ENCODE measurements at places on chromosomes 7 and 10.

DNA sequence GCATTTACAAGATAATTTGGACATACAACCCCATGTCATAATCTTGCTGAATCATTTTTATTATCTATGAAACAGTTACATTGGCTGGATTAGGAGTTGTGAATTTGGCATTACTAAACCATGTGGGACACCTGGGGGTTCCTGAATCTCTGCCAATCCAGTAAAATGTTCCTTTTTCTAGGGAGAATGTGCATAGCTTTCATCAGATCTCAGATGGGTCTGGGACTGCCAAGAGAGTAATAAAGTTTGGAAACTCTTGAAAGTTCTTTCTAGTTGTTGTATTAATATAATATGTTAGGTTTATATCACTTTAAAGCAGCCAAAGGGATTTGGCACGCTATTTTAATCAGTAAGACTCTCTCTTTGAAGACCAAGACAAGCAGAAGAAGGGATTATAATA lies 62.7 kb downstream of the SEMA3E start:
- DNase-seq = no peak

DNA sequence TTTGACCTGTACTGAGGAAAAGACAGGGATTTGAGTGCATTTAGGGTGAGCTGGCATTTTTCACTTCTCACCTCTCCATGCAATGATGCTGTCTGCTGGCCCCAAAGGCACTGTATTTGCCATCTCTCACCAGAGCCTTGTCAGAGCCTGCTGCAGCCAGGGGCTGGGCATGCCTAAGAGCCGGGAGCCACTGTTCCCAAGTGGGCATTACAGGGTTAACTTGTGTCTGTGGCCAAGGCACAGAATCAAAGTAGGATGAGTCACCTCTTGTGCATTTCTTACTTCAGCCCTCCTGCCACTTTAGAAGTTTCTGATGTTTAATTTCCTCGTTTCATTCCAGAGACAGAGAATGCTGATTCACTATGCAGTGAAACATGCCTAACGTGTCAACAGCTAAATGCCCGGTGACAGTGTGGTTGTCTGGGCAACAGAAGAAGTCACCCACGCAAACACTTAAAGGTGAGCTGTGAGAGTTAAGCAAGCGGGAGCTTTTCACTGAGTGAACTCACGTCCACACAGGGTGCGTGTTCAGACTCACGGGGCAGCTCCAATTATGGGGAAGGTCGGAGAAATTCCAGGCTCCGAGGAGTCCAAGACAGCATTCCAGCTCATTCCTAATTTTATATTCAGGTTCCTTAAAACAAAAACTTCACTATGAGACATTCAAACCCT lies 57.1 kb upstream of the IGFBP3 start:
- peak; percentile 17 for DNase-seq

GRCh38 chr7:132536654-132537395 lies 39.4 kb downstream of the PLXNA4 start:
- no peak for DNase-seq

DNA sequence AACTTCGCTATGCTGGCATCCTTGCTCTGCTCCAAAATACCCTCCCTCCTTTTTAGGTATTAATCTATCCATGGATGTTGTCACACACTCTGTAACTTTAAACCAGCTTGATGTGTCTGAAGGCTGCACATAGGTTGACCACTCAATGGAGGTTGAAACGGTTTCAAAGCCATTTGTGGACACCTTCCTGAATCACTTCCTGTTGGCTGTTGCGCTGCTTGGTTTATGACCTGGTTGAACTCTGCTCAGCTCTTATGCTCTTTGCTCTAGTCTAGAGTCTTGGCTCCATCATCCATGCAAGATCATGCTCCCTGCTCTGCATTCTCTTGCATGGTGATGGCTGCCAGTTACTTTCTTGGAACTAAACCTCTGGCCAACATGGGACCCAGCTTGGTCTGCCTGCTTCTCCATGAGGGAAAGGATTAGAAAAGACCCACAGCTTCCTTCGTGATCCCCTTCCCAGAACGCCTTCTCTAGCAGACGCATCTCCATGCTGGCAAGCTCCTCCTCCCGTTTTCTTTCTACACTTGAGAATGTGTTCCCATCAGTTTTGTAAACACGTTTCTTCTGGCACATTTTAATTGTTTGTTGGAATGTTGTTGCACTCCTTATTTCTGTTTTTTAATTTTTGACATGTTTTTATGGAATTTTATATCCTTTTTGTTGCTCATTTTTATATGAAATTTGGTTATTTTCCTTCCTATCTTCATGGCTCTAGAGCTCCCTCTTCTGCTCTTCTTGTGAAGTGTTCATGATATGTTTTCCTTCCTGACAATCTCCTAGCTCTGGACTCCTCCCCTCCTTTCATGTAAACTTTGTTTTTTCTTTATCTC lies 149.8 kb downstream of the XPNPEP1 start:
- peak; percentile 31 for DNase-seq

DNA sequence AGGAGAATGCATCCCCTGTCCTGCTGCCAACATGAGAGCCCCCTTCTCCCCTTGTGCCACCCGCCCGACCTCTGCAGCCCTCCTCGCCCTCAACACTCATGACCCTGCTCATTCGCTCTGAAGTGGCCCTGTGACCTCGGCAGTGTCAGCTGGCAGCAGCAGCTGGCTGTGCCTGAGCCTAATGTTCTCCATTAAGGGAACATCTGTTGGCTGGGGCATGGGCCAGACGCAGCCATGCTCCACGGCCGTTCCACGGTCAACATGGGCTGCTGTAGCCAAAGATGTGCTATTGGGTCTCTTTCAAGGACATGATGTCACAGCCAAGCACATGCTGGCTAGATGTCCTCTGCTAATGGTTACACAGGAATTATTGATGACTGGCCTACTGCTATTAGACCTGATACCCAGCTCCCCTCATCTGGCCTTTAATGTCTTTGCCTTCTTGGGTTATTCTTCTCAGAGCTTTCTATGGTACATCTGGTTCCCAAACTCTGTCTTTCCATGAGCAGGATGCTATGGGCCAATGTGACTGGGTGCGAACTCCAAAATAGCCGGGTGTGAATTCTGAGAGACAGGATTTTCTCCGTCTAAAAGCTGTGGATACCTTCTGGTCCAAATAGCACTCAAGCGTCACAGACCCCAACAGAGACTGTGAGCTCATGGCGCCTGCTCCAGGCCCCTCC lies 22.4 kb downstream of the ADCYAP1R1 start:
- DNase-seq = no peak

DNA sequence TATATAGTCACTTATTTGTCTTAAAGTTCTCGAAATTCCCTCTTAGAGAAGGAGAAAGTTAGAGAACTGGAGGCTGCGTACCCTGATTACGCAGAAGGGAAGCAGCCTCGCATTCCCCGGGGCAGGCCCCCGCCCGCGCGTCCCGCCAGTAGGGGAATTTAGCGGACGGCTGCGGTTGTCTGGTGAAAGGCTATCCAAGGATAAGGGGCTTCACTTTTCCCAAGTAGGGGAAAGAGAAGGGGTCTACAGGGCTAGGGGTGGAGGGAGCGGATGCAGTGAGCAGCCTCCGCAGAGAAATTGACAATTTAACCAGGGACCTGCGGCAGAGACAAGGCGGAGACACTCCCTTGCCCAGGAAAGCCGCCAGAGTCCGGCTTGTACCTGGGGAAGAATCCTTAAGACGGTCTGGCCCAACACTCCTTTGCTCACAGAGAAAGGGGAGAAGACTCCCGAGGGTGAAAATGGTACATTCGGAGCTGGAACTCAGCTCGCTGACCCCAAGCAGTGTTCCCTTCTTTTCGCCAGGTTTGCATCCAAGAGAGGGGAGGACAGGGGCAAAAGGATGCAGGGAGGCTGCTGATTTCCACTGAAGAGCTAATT lies 994 bp upstream of the MAGI2 start:
- no peak for DNase-seq

GRCh38 chr7:2093215-2093842 lies 139.4 kb downstream of the MAD1L1 start:
- DNase-seq = no peak

DNA sequence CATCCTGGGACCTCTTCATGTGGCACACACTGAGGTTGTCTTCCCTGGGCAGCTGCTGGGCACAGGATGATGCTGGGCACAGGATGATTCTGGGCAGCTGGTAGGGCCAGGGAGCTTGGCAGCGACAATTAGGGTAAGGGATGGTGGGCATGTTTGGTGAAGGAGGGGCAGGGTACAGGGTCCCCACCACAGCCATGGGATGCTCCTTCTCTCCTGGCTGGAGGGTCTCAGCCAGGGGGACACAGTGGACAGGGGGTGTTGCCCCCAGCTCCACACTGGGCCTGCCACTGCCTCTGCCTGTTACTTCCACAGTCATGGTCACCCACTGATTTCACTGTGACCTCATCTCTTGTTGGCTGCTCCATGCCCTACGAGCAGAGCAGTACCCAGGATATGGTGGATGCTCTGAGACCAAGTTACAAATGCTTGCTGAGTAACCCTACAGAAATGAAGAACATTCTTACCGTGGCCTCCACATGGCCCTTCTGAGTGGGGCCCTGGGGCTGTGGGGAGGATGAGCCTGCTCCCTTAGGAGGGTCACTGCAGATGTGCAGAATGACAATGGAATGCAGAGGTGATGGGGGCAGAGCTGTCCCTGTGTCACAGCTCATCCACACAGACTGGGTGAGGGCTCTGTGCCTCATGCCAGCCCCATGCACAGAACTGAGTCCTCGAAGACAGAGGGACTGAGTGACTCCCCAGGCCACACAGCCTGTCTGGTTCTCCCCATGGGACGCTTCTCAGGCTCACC lies 28.4 kb upstream of the RET start:
- no peak for DNase-seq

DNA sequence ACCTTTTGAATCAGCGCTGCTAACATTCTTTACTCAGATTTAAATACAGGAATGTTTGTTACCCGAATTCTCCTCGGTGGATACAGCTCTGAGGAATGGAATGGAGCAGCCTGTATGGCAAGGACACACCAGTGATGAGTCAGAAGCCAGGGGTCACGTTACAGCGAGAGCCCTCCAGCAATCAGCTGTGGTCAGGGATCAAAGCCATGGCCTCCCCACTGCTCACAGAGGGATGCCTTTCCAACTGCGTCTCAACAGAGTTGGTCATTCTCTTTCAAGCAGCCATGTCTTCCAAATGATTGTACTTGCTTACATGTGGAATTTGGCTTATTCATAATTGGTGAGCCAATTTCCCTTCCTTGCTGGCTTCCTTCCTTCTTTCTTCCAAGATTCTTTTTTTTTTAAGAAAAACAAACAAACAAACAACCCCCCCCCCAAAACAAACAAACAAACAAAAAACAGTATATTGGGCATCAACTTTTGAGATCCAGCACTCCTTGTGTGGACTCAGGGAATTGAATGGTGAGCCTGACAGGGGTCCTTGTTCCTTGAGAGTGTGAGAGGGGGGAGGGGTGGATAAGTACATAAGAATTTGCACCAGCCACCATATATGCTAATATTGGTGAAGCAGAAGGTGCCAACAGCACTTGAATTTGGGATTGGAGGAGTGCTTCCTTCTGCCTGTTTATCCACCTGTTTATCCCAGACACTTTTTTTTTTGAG lies 100.2 kb downstream of the ATXN7L1 start:
- no peak for DNase-seq
